GM04503 (cell line): ENCODE measurements at places on chromosomes 7 and 10.

DNA sequence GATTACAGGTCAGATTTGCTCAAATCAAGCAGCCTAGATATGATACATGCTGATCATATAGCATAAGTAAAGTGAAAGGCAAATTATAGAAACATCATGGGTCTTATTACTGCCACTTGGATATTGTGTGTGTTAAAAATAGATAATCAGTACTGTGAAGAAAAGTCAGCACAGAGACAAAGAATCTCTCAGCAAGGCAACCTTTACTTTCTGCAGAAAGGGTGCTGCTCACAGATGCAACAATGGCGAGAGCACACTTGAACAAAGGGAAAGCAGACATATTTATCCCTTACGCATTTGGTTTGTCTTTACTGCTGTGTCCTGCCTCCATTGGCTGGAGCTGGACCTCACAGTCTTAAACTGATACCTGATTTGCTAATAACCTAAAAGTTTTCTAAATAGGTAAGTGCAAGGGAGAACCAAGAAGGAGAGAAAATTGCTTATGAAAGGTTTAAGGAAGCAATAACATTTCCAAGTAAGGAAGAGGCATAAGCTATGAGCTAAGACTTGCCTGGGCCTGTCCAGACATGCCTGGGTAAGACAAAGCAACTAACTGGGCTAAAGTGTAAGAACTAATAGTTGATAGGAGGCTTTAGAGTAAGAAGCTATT is 1310.8 kb upstream of the LRRTM3 start:
- no peak for DNase-seq

- no peak for DNase-seq
Measured at GRCh38 chr10:80289451-80290287, at the start of gene MAT1A. MAT1A (minus strand) TSS chr10:80289658; CDS start chr10:80289423, 235 bp downstream.

- no peak for DNase-seq
Measured at GRCh38 chr7:135859538-135859937, 110.9 kb upstream of the FAM180A start.

DNA sequence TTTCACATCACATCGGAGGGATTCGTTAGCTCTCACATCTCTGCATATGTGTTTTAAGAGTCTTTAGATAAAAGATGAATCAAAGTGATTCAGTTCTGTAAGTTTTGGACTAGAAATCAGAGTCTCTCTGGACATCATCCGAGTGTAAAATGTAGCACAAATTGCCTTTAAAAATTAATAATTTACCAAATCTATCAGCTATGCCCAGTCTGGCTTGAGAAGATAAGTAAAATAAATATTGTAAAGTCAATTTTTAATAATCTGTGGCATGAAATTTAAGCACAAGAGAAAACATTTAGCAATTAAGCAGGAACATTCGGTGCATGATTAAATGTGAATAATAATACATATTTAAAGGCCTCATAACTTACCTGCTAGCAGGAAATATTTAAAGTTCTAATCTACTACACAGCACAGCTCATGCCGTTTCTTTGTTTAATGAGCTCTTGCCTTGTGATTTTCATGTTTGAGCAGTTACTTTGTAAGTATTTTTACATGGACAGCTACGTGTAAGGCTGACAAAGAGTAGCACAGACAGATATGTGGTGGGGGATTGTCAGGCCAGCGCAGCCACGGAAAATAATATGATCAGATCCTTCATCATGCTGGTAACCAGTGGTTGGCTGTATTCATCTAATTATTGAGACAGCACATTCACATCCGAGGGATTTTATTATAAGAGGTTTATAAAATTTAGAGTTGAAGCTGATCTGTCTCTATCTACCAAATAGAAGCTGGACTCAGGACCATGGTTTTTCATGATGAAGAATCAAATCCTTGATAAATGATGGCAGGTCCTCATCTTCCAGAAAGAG is 317.3 kb downstream of the ADARB2 start:
- no peak for DNase-seq

DNA sequence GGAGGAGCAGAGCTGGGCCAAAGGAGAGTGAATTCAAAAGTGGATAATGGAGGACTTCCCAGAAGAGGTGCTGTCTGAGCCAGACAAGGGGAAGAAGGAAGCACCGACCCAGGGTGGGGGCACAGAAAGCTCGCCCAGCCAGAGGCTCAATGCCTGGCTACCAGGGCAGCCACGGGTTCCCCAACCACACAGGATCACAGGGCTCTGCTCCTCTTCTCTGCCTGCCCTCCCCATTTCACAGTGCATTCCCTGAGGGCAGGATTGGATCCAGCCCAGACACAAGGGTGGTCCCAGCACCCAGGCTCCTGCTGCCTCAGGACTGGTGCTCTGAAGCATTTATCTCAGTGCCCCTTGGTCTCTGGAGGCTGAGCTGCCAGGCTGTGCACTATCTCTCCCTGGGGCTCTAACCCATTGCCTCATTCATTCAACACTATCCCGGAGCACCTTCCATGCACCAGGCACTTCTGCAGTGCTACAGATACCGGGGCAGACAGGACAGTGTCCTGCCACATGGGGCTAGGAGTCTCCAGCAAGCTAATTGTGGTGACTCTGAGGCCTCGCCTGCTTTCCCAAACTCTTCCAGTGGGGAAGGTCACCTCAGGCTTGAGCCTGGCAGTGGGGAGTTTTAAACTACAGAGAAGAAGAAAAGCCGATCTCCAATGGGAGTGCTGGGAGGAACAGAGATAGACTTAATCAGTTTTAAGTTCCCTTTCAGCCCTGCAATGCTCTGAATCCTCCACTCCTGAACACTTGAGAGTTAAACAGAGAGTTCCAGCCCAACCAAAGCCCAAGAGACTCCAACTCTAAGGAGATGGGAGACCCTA is 201.8 kb upstream of the ZMIZ1 start:
- no peak for DNase-seq

- no peak for DNase-seq
Measured at GRCh38 chr7:52233248-52233647, 802.2 kb upstream of the POM121L12 start.

GRCh38 chr7:129493555-129493954 is 8.8 kb upstream of the SMKR1 start:
- no peak for DNase-seq

DNA sequence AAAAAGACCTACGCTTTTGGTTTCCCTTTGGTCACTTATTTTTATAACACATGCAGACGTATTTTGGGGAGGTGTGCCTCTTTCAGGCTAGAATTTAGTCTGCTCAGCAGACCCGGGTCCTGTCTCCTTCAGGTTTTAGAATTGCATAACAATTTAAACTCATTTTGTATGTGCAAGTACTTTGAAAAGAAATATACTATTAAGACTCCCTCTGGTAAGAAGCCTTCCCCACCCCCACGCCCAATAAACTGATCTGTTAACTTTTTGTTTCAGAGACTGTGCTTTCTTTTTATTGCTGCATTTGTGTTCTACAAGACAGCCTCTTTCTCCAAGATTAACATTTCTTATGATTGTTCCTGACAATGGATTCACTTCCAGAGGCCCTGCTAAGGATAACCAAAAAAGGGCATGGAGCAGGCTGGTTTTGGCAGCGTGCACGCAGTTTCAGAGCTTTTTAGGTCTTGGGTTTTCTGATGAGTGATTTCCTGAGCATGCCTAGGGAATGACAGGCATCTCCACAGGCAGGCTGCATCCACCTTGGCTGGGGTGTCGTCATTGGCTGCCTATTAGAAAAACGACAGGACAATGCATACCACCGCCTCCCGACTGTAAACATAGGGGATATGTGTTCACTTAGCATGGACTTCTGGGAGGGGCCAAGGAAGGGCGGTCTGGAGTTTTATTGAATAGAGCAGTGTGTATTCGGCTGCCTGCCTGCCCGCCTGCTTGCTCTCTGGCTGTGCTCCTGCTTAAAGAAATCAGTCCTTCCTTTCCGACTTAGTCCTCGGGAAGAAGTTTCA is at the start of gene CALD1:
Gene CALD1 (plus strand): TSS at position 694 of the 800 bp plus-strand sequence. CDS start 88,100 bp downstream, outside the sequence.
- DNase-seq = peak; percentile 99

- DNase-seq = peak; percentile 16
Measured at GRCh38 chr7:122092964-122093797, 50.9 kb downstream of the AASS start.

GRCh38 chr10:129799942-129800341 is 164.1 kb downstream of the EBF3 start:
- DNase-seq = no peak

GRCh38 chr10:82813856-82814255 is 938.9 kb downstream of the NRG3 start:
- no peak for DNase-seq

DNA sequence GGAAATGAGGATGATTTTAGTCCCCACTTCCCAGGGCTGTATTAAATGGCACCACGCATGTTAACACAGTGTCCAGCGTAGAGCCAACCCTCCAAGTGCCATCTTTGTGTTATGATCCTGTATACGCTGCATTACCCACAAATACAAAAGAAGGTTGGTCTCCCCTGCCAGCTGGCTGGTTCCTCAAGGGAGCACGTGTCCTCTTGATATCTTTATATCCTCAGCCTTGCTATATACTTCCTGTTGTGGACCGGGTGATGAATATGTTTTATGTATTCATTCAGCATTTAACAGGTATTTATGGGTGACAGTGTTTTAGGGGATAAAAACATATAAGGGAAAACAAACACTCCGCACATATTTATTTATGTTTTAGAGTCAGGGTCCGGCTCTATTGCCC is 23.2 kb upstream of the PRRT4 start:
- DNase-seq = no peak

- DNase-seq = peak; percentile 96
Measured at GRCh38 chr7:28988810-28989209, 30.7 kb upstream of the TRIL start.
